ENCODE measurements at places on chromosomes 7 and 10.
A peak's percentile ranks its signal among the peaks of the same experiment; 100 is the strongest.

DNA sequence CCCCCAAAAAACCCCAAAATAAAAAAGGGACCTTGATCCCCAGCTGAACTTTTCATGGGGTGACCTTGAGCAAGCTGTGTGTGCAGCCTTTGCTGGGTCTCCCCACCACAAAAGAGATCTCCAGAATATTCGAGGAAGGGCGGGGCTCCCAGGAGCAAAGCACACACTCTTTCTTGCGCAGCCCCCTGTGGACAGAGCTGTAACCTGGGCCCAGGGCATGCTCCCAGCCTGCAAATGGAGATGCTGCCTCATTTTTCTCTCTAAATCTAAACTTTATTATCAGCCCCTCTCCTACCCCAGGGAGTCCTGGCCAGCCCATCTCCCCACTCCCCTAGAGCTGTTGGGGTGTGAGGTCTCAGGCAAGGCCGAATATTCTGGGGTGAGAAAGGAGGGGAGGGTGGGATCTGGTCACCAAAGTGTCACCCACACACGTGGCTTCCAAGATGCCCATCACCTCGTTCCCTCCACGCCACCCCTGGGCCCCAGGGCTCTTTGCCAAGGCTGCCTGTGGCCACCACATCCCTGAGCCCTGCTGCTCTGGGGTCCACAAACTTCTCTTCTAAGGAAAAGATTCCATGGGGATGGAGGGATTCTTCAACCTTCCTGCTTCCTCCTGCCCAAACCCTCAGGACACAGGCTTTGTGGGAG lies 1.7 kb upstream of the CALML3 start:
- no peak for DNase-seq

- no peak for DNase-seq
These were observed 3.8 kb downstream of the CDK6 start for GRCh38 chr7:92832534-92833023.

DNA sequence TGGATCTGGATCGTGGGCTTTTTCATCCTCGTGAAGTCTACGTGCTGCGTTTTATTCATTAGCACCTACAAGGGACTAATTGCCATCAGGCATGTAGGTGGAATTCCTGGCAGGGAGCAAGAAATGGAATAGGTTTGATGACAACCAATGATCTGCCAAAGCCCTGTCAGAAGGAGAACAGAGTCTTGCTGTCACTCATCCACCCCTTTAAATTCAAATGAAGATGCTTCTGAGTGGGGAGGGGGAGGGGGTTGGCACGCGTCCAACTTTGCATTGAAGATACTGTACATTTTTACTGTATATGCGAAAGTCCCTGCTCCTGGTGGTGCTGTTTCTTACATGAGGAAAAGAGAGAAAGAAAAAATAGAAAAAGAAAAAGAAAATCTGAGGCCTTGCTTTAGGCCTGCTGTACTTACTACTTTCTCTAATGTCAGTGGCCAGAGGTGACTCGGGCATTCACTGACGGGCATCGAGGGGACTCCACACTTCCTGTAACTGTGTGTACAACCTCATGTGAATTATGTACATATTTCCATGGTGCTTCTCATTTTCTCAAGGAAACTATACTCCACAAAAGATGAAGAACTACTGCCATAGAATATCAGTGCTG lies 569.1 kb downstream of the INHBA start:
- no peak for DNase-seq

- no peak for DNase-seq
These were observed 38.4 kb upstream of the C10orf120 start for GRCh38 chr10:122738031-122738430.

DNA sequence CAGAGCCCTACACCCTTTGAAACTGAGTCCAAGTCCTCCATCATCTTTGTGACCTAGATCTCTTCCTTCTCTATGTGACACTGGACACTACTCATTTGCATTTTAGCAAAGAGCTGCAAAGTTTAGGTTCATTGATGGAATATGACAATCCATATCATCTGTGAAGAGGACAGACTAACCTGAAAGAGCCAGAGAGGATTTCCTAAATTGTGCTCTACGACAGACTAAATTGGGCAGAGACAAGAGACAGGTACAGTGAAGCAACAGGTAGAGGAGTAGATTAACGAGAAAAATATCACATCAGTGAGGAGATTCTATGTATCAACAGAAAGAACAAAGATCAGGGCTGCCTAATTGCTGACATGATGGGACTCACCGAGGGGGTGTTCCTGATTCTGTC lies at the start of gene TAS2R3:
TSS of gene TAS2R3 (plus strand) at position 301 of the 400 bp plus-strand sequence. CDS start at position 363, 62 bp downstream.
- no peak for DNase-seq

DNA sequence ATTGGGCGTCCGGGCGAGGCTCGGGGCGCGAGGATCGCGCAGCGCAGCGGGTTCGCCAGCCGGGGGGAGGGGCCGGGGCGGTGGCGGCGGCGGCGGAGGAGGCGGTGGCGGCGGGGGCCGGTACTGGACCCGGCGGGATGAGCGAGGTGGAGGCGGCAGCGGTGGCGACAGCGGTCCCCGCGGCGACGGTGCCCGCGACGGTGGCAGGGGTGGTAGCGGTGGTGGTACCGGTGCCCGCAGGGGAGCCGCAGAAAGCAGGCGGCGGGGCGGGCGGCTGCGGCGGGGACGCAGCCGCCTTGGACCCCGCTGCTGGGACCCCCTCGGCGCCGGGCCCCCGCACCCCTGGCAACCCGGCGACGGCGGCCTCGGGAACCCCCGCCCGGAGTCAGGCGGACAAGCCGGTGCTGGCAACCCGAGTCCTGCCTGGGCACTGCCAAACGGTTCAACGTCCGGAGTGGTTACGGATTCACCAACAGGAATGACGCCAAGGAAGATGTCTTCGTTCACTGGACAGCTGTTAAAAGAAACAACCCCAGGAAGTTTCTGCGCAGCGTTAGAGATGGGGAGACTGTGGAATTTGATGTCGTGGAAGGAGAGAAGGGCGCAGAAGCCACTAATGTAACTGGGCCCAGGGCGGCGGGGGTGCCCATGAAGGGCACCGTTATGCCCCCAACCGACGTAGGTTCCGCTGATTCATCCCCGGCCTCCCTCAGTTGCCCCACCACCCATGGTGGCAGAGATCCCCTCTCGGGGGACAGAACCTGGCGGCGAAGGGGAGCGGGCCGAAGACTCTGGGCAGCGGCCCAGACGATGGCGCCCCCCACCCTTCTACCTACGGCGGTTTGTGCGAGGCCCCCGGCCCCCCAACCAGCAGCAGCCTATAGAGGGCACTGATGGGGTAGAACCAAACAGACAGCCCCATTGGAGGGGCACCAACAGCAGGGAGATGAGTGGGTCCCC lies 100.3 kb upstream of the CPXM2 start:
- DNase-seq: no peak

GRCh38 chr7:128672927-128673517 lies 930 bp downstream of the GARIN1A start:
- DNase-seq: peak; percentile 34

DNA sequence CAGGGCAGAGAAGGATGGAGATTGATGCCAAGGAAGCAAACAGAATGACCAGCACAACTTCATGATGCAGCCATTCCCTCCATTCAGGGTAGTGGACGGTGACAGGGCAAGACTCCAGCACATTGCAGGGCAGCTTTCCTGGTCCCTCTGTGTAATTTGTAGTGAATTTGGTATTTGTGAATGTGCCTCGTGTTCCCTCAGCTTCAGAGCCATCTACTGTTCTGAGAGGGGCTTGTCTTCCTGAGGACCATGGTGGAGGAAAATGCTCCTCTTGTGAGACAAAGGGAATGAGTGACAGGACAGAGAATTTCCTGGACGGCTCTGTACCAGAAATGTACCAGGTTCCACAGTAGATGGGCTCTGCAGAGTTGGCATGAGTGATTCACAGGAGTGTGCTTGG lies 132.1 kb downstream of the ADRA2A start:
- DNase-seq: no peak

All from astrocyte of the spinal cord (primary cell).